ENCODE measurements at places on chromosomes 6 and 20.

DNA sequence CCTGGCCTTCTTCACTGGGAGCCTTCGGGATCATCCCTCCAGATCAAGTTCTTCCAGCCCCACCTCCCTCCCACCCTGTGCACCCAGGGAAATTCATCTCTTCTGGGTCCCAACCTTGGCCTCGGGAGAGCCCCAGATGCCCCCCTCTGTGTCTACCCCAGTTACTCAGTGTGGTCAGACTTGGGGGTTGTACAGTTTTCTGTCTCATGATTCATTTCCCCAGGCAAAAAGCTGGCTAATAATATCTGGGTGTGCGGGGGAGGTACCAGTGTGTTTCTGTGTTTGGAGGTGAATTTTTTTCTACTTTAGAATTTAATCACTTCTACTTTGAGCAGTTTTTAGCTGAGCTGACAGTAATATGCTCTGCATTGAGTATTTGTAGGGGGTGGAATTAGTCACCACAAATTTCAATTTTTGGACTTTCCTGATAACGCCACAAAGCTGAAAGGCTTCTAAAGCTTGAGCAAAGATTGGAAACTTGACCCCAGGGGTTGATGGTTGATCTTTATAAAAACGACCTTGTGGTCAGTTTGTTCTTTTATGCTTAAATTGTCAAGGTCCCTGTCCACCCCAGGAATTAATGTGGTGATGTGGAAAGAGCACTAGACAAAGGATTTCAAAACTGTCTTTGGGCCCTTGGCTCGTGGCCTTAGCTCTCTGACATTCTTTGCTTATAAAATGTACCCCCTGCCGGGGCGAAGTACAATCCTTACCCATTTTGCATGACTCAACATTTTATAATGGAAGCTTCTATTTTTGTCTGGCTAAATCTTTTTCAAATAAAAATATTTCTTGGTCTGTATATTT, 284.7 kb upstream of the TAB2 start:
- no peak for DNase-seq

- DNase-seq: no peak
Observed at GRCh38 chr6:36594816-36595643, 868 bp downstream of the SRSF3 start.

- DNase-seq: no peak
Observed at GRCh38 chr20:50981714-50982048, 23.1 kb downstream of the MOCS3 start.

DNA sequence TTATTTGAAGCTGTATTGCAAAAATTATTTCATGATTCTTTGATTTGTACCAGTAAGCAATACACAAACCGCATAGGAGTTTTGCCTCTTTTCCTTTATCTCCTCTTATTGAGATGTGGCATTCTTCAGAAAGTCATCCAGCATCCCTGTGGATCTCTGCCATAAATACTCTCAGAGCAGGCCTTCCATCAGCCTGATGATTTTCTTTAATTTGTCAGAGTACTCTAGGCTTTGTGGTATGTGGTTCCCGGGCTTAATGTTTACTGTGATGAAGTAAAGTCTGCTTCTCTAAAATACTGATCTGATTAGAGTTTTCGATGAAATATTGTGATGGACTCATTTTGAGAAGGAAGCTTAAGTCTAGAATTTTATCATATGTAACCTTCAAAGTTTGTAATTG, 31.1 kb upstream of the SLC35D3 start:
- DNase-seq: no peak

- DNase-seq: no peak
Observed at GRCh38 chr6:162485464-162485863, 242.1 kb downstream of the PRKN start.

- no peak for DNase-seq
Observed at GRCh38 chr6:157653521-157653920, 169.5 kb upstream of the SNX9 start.

DNA sequence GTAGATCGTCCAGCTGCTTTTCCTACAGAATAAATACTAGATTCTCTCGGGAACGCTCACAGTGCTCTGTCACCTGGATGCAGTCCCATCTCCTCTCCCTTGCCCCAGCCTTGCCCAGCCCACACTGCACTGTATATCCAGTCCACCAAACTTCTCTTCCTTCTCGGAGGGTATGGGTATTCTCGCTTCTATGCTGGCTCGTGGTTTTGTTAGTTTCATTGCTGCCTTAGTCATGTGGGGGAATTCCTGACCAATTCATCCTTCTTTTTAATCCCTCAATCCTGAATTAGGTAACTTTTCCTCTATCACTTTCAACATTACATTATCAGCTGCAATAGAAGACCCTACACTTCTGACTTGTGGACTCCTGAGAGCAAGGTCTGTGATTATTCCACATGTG, 252.4 kb downstream of the GMDS start:
- no peak for DNase-seq

- peak; percentile 40 for DNase-seq
Observed at GRCh38 chr6:31829633-31830283, 2.2 kb downstream of the HSPA1B start.

DNA sequence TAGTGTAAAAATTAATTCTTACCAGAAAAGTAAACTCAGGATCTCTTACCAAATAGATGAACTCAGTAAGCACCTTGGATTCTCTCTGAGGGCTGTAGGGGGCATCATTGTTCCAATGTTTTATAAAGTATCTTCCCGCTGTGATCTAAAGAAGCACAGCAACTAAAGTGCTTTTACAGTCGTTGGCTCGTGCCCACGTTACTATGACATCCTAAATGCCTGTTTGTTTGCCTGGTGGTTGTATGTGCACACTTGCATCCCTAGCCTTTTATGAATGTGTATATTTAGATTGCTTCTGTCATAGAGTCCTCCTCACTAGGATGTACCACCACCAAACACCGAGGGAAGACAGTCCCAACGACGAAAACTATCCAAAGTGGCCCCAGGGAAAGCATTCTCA, 34.5 kb downstream of the SLX4IP start:
- DNase-seq: peak; percentile 52

DNA sequence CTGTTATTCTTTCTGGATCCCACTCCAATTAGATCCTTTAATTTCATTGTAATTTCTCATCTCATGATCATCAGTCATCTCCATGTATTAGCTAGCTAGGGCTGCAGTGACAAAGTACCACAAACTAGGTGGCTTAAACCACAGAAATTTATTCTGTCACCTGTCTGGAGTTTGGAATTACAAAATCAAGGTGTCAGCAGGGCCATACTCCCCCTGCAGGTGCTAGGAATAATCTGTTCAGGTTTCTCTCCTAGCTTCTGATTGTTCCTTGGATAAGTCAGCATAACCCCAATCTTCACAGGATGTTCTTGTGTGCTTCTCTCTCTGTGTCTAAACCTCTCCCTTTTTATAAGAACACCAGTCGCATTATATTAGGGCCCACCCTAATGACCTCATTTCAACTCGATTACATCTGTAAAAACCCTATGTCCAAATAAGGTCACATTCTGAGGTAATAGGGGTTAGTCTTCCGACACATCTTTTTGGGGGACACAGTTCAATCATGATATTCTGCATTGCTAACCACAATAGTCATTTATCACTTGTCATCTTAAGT, 40.5 kb downstream of the BEND6 start:
- no peak for DNase-seq

DNA sequence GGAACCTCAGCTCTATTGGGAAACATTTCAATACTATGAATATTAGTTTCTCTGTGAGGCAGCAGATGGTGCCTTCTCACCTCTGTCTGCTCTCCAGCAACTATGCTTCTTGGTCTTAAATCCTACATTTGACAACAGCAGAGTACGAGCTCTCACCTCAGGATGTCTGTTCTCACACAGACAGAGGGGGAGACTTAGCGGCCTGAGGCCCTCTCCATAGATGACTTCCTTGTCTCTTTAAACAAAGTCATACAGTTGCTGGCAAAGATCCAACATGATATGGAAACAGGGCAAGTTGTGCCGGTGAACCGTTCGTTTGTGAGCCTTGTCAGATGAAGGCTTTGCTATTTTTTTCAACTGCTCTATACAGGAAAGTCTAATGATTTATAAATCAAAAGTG, 43.7 kb upstream of the GABRR1 start:
- DNase-seq: peak; percentile 25

DNA sequence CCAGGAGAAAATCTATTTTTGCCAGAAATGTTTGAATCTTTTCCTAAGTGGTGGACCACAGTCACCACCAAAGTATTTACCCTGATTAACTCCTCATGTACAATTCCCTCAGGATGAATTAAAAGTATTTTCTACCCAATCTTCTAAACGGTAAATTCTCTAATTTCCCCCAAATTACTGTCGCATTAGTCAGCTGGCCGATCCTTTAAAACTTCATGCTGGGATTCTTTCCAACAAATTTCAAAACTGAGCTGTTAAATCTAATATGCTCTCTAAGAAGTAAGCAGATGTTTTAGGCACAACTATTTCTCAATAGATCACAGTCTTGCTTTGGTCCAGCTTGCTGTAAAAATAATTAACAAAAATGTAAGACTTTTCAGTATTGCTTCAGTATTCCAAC, 447.2 kb downstream of the FRK start:
- no peak for DNase-seq

DNA sequence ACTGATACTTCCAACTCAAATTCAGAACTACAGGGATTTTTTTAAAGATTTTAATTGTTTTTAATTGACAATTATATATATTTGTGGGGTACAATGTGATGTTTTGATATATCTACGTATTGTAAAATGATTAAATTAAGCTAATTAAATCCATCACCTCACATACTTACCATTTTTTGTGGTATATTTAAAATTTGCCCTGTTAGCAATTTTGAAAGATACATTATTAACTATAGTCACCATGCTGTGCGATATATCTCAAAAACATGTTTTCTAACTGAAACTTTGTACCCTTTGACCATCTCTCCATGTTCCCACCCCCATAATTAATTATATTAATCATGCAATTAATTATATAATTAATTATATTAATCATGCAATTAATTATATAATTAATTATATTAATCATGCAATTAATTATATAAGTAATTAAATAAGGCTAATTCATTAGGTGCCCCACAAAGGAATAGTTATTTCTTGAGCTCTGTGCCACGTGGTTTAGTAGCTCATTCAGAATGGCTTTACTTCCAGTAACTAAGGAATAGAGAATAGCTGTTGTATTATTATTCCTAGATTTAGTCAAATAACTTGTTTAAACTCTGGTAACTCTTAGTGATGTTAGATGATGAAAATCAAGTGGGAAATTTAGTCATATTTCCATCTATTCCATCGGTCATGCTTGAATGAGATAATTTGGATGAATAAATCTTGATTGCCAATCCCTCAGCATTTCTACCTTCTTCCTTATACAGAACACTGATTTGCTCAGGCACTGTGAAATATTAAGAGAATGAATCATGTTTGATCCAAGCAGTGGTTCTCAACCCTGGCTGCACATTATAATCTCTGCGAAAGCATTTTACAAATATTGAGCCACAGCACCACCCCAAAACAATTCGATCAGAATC, 25.1 kb downstream of the LOC128125822 start:
- no peak for DNase-seq

- no peak for DNase-seq
Observed at GRCh38 chr6:147157930-147158329, 46.3 kb upstream of the STXBP5 start.

- peak; percentile 51 for DNase-seq
Observed at GRCh38 chr6:43635387-43636307, at the start of gene MAD2L1BP. TSS of gene MAD2L1BP (plus strand) at chr6:43635840. CDS start at chr6:43635876, 36 bp downstream.

GRCh38 chr6:105881608-105882007, 204.5 kb upstream of the PRDM1 start:
- DNase-seq: no peak

DNA sequence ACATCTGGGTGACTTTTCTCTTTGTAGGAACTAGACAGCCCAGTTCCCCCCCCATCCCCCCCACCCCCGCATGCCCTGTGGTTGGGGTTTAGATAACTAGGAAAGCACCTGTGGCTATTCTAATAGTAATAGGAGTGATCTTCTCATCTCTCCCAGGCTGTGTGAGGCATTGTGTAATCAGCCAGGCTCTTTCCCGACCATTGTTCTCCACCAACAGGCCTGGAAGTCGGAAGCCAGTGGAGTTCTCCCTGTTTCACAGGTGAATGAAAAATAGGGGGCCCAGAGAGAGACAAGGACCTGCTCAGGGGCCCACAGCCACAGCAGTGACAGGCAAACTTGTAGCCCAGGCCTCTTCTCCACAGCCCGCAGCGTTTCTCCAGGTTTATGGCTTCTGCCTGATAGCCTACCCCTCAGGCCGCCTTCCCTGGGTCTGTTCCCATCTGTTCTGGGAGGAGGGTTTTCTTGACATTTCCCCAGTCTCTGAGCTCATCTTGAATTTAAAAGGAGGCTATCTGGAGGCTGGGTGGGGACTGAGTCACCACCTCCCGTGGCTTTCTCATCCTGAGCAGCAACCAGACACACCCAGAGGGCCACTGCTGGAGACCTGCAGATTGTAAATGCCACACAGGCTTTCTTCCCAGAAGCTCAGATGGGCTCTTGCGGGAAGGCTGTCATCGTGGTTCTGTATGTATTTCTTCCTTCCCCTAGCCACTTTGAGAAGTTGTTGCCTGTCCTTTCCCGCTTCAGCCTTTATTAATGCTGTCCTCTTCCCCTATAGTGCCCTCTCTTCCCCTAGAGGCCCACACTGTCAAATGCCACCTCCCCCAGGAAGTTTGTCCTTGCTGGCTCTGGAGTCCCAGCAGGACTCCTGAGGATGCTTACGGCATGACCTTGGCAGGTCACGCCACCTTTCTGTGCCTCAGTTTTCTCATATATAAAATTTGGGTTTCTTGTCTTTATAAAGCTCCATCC, 75.9 kb upstream of the MYL9 start:
- no peak for DNase-seq

GRCh38 chr6:84967389-84967788, 203.0 kb upstream of the TBX18 start:
- no peak for DNase-seq

DNA sequence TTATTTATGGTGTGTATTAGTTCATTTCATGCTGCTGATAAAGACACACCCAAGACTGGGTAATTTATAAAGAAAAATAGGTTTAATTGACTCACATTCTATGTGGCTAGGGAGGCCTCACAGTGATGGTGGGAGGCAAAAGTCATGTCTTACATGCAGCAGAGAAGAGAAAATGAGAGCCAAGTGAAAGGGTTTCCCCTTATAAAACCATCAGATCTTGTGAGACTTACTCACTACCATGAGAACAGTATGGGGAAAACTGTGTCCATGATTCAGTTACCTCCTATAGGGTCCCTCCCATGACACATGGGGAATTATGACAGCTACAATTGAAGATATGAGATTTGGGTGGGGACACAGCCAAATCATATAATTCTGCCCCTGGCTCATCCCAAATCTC, 150.0 kb upstream of the AHI1 start:
- DNase-seq: no peak

GRCh38 chr6:166101819-166102419, 65.7 kb downstream of the TBXT start:
- DNase-seq: no peak

GRCh38 chr6:137910424-137910834, 43.4 kb downstream of the TNFAIP3 start:
- no peak for DNase-seq

DNA sequence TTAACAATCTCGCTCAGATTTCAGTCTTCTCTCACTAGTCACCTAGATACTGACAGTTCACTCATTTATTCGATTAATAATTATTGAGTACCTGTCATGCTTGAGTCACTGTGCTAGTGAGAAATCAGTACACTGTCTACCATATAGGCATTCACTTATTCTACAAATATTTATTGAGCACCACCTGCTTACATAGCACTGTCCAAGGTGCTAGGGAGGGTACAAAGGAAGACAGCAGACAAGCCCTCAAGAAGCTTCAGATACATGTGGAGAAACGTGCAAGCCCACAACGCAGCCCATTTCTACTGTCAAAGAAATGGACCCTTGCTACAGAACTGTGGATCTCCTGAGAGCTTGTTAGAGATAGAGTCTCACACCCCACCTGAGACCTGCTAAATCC, 85.1 kb upstream of the SNAP25 start:
- no peak for DNase-seq
